B cell (primary cell): ENCODE measurements at places on chromosomes 16 and 17.
A peak's percentile ranks its signal among the peaks of the same experiment; 100 is the strongest.

DNA sequence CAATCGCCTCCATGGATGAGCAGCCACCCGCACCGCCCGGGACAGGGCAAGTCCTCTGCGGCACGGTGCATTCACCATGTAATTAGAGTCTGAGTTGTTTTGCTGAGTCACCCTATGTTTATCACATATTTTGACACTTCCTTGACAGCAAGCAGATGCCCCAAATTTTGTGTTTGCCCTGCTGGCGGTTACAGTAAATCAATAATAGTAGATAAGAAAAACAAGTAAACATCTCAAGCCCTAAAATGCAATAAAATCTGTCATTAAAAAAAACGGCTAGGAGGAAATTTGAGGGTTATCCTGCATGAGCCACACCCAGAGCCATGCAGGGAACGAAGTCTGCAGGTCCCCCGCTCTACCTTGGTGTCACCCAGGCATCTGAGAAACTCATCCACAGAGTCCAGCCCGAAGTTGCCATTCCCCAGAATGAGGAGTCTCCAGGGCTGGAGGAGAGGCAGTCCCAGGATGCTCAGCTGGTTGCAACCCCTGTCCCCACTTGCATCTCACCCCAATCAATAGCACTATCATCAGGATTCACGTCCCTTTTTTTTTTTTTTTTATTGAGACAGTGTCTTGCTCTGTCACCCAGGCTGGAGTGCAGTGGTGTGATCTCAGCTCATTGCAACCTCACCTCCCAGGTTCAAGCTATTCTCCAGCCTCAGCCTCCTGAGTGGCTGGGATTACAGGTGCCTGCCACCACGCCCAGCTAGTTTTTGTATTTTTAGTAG, 16.5 kb upstream of the ST6GALNAC1 start:
- no peak overlapping the region for H3K4me3 ChIP-seq
- H3K27ac ChIP-seq: no peak overlapping the region
- no peaks in the 10 kb centered on the region for H3K36me3 ChIP-seq
- H3K4me1 ChIP-seq: no peaks in the 10 kb centered on the region

DNA sequence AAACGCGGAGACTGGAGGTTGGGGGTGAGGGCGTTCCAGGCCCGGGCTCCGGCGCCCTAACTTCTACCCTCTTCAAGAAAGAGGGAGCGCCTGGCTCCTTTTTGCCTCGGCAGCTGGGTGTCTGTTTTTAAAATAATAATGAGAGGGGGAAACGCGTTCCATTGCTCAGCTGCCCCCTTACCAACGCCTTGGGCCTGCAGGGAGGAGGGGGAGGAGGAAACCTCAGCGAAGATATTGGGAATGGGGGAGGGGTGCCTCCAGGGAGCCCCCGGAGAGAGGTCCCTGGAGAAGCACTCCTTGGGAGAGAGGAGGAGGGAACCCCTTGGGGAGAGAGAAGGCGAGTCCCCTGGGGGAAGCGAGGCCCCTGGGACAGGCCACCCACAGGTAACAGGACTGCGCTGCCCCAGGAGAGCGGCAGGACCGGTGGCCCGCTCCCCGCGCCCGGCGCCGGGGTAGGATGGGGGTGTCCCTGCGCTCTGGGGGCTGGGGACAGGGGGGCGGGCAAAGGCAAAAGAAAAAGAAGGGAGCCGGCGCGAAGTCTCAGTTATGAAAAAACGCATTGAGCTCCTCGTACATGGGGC, 2.7 kb downstream of the NEUROD2 start:
- H3K27me3 ChIP-seq: peaks cover 94% of the 10 kb centered on the region
- H3K27ac ChIP-seq: no peak overlapping the region
- DNase-seq: peak; percentile 52
- H3K4me3 ChIP-seq: no peak overlapping the region
- H3K4me1 ChIP-seq: peaks cover 51% of the 10 kb centered on the region
- H3K36me3 ChIP-seq: no peaks in the 10 kb centered on the region

DNA sequence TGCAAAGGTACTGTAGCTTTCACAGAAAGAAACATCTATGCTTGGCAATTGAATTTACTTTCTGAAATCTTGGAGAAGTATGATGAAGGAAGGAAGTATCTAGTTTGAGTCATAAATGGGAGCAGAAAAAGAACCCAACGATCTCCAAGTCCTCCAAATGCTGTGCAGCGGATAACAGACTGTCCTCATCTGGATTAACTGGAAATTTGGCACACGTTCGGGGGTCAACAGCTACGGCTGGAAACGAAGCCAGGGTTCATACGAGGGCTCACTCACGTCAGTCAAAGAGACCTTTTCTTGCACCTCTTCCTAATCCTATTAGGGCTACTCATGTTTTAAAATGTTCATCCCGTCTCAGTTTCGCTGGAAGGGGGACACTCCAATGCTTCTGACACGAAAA, 152.0 kb downstream of the ZFHX3 start:
- no peaks in the 10 kb centered on the region for H3K27me3 ChIP-seq
- H3K4me3 ChIP-seq: no peak overlapping the region
- no peaks in the 10 kb centered on the region for H3K36me3 ChIP-seq
- H3K4me1 ChIP-seq: no peaks in the 10 kb centered on the region
- H3K27ac ChIP-seq: no peak overlapping the region

GRCh38 chr17:7034955-7035590, 742 bp upstream of the SLC16A13 start:
- peak overlapping the region; percentile 97 for H3K4me3 ChIP-seq
- DNase-seq: no peak
- H3K36me3 ChIP-seq: no peaks in the 10 kb centered on the region
- H3K27ac ChIP-seq: peak overlapping the region; percentile 86
- peaks cover 41% of the 10 kb centered on the region for H3K4me1 ChIP-seq

GRCh38 chr17:7577327-7578199, 1.9 kb upstream of the CD68 start:
- no peaks in the 10 kb centered on the region for H3K27me3 ChIP-seq
- H3K4me1 ChIP-seq: peaks cover 64% of the 10 kb centered on the region
- H3K4me3 ChIP-seq: no peak overlapping the region
- H3K36me3 ChIP-seq: peaks cover 22% of the 10 kb centered on the region

- DNase-seq: no peak
- H3K4me3 ChIP-seq: no peak overlapping the region
- no peaks in the 10 kb centered on the region for H3K27me3 ChIP-seq
Measured at GRCh38 chr17:76561799-76562268, 22.0 kb downstream of the PRCD start.

DNA sequence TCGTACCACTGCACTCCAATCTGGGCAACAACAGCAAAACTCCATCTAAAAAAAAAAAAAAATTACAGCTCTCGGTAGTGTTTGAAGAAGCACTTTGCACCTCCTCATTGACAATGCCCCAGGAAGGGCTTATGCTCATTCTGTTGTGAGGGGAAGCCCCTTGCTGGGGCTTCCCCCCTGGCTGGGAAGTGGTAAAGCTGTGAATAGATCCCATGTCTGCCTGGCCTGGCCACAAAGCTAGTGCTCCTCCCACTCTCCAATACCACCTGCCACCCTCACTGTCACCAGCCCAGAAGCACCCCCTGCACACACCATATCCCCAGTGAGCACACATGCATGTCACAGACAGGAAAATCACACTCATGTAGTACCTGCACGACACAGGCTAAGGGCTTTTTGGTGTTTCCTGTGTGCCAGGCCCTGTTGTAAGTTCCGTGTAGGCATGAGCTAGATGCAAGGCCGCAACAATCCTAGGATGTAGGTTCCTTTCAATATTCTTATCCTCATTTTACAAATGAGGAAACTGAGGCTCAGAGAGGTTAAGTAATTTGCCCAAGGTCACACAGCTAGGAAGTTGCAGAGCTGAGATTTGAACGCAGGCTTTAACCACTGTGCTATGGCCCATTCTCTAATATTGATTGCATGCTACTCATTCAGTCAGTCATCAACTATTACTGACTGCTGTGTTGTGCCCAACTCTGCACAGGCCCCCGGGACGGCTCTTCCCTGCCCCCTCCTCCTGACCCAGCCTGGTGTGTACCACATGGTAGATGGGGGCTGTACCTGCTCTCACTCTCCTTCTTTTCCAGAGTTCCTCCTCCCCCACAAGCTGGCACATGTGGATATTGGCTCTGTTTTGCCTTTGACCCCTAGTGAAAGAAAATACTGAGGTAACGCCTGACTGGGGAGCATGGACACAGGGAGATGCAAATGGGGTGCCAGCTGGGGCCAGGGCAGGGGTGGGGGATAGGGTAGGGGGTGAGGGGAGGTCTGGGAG, 11.9 kb upstream of the COL1A1 start:
- no peak overlapping the region for H3K4me3 ChIP-seq
- H3K4me1 ChIP-seq: peaks cover 8% of the 10 kb centered on the region
- peaks cover 14% of the 10 kb centered on the region for H3K27me3 ChIP-seq
- peak; percentile 64 for DNase-seq

DNA sequence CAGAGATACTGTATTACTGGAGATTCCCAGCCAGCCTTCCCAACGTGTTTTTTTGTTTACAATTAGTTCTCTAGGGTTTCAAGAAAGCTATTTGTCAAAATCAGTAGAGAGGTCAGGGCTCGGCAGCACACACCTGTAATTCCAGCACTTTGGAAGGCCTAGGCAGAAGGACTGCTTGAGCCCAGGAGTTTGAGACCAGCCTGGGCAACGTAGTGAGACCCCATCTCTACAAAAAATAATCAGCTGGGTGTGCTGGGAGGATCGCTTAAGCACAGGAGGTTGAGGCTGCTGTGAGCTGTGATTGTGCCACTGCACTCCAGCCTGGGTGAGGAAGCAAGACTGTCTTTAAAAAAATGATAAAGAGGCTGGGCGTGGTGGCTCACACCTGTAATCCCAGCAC, 19.4 kb downstream of the CBX1 start:
- no peak overlapping the region for H3K27ac ChIP-seq
- H3K27me3 ChIP-seq: no peaks in the 10 kb centered on the region
- DNase-seq: no peak
- H3K4me3 ChIP-seq: no peak overlapping the region

DNA sequence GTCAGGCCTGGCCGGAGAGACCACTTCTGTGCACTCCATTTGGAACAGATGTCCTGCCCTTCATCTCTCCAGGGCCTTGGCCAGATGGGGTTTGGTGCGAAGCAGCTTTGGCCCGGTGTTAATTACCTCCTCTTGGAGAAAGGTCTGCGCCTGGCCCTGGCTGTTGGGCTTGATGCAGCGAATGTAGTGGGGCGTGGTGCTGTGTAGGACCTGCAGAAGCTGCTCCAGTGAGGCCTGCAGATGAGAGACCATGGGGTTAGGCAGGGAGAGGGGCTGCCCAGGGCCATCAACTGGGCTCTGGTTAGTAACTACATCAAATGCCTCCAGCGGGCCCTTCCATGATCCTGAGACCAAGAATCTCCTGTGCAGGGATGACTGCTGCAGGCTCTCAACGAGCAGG, 18.7 kb downstream of the ZNHIT3 start:
- DNase-seq: no peak
- H3K4me3 ChIP-seq: no peak overlapping the region
- peaks cover 34% of the 10 kb centered on the region for H3K36me3 ChIP-seq
- no peaks in the 10 kb centered on the region for H3K27me3 ChIP-seq
- no peak overlapping the region for H3K27ac ChIP-seq
